Activated CD4-positive, alpha-beta T cell treated with anti-CD3 and anti-CD28 coated beads for 36 hours (primary cell): ENCODE measurements at places on chromosomes 16 and 17. TPM values are rescaled to one million over a fixed set of nuclear protein-coding genes. Genes with fewer than 3 reads are reported as not detected.

DNA sequence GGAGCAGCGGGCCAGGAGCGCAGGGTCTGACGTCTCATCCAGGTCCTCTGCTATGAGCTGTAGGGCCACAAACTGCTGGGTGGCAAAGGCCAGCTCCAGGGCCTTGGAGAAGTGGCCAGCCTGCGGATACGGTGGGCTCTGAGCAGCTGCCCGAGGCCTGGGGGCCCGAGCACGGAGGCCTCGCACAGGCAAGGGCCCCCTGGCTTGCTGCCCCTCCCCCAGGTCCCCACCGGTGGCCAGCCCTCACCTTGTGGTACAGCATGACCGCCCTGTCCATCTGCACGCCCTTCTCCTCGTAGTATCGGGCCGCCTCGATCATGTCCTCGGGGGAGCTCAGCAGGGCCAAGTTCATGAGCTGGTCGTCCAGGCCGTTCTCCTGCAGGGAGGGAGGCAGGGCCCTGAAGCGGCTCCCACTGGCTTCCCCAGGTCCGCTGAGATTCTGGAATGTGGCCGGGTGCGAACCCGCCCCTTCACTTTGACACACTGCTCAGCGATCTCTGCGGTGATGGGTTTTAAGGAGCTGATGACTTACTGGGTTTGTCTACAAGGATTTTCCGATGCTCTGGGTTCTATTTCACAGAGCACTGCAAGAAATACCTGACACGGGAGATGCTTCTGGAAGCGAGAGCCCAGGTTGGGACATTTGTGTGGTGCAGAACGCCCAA, 9.8 kb upstream of the TMEM204 start:
- no peak overlapping the region for H3K4me3 ChIP-seq
- no peak overlapping the region for H3K27ac ChIP-seq
- H3K36me3 ChIP-seq, result no peaks in the 10 kb centered on the region

DNA sequence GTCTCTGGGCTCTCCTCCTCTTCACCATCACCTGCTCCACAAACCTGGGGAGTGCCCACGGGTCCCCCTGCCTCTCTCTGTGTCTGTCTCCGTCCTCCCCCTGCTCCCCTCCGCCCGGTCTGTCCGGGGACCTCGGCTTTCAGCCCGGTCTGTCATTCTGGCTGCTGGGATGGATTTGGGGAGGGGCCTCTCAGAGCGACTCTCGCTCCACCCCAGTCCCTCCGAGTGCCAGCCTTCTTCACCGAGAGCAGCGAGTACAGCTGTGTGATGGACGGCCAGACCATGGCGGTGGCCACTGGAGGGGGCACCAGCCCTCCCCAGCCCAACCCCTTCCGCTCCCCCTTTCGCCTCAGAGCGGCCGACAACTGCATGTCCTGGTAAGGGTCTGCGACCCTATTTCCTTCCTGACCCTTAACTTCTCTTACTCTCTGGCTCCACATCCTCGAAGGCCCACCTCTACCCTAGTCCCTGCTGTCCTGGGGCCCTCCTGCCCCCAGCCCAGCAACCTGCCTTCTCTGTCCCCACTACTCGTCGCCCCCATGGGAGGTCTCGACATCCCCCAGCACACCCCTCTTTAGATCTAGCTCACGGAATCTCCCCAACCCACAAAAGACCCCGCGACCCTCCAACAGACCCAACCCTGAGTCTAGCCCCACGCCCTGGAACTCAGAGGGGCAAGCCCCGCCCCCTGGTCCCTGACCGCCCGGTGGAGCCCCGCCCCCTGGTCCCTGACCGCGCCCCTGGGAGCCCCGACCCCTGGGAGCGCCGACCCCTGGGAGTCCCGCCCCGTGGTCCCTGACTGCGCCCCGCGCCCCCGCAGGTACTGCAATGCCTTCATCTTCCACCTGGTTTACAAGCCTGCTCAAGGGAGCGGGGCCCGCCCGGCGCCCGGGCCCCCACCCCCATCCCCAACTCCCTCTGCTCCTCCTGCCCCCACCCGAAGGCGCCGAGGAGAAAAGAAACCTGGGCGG, 5.6 kb upstream of the CXCL16 start:
- peaks cover 24% of the 10 kb centered on the region for H3K4me1 ChIP-seq
- H3K27ac ChIP-seq, result no peak overlapping the region
- no peaks in the 10 kb centered on the region for H3K36me3 ChIP-seq
- no peak for DNase-seq

GRCh38 chr17:82957961-82958561, 118.2 kb upstream of the ZNF750 start:
- H3K27me3 ChIP-seq, result no peaks in the 10 kb centered on the region
- H3K36me3 ChIP-seq, result peaks cover 44% of the 10 kb centered on the region
- no peak overlapping the region for H3K27ac ChIP-seq
- H3K4me1 ChIP-seq, result peaks cover under 1% of the 10 kb centered on the region
- H3K4me3 ChIP-seq, result no peak overlapping the region

DNA sequence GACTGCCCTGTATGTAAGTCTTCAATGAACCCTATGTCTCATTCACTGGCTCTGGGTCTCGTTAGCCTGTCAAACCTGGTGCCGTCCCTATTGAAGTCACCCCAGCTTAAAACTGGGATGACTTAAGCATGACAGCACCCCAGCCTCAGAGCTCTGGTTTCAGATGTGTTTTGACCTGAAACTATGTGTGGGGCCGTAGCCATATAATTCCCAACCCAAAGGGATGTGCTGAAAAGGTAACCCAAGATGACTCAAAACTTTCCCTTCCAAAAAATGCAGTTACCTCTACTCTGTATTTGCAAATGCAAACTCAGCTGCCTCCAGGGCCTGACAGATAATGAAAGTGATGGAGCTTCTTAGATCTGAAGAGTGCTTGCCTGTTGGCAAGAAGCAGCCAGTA, 478.3 kb upstream of the ERCC4 start:
- no peak overlapping the region for H3K27ac ChIP-seq
- peak; percentile 19 for DNase-seq
- H3K27me3 ChIP-seq, result peaks cover 2% of the 10 kb centered on the region
- no peaks in the 10 kb centered on the region for H3K36me3 ChIP-seq
- H3K4me1 ChIP-seq, result peaks cover 8% of the 10 kb centered on the region

DNA sequence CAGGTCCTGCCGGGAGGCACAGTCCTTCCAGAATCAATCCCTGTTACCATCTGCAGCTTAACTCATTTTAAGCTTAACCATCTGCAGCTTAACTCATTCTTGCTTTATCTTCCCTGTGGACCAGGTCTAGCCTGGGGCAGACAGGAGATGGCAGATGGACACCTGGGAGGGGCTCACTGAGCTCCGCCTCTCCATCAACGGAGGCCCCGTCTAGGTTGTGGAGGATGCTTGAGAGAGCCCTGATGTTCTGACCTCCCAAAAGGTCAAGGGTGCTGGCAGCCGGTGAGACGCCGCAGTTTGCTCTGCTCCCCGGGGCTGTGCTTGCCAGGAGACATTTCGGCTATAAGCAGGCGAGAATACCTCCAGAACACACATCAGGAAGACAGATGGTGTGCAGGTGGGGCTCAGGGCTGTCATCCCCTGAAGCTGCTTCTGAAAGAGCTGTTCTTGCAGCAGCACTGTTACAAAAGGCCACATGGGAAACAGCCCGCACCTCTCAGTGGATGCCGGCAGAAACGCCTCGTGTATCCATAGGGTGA, 41.3 kb downstream of the BAIAP2 start:
- H3K4me3 ChIP-seq, result no peak overlapping the region
- H3K27me3 ChIP-seq, result no peaks in the 10 kb centered on the region
- H3K27ac ChIP-seq, result no peak overlapping the region
- H3K36me3 ChIP-seq, result no peaks in the 10 kb centered on the region
- no peaks in the 10 kb centered on the region for H3K4me1 ChIP-seq
- no peak for DNase-seq

DNA sequence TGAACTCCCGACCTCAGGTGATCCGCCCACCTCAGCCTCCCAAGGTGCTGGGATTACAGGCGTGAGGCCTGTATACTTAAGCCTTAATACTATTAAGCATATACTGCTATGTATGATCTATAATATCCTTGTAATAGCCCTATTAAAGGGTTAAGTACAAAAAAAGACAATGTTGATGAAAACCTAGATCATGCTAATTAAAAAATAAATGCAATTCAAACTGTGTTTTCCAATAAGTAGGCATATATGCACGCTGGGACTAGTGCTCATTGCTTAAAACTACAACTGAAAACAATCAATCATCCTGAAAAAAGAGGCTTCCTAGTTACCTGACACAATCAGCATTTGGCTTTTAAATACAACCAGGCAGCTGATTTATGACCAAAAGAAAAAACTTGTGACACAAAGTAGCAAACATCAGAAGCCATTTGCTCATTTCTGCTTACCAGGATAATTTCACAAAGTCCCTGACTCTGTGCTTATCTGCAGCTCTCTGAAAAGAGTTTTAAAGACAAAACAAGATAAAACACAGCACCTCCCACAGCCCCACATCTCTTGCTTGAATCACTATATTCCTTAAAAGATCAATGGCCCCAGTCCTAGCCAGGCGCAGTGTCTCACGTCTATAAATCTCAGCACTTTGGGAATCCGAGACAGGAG, 11.1 kb downstream of the ZNF385C start:
- H3K36me3 ChIP-seq, result no peaks in the 10 kb centered on the region
- no peaks in the 10 kb centered on the region for H3K4me1 ChIP-seq
- no peak overlapping the region for H3K4me3 ChIP-seq
- no peak overlapping the region for H3K27ac ChIP-seq
- DNase-seq, result no peak

- H3K36me3 ChIP-seq, result no peaks in the 10 kb centered on the region
- H3K4me1 ChIP-seq, result peaks cover 26% of the 10 kb centered on the region
- peaks cover 20% of the 10 kb centered on the region for H3K27me3 ChIP-seq
- H3K4me3 ChIP-seq, result no peak overlapping the region
Observed at GRCh38 chr17:48027322-48027981, 10.1 kb downstream of the COPZ2 start.

DNA sequence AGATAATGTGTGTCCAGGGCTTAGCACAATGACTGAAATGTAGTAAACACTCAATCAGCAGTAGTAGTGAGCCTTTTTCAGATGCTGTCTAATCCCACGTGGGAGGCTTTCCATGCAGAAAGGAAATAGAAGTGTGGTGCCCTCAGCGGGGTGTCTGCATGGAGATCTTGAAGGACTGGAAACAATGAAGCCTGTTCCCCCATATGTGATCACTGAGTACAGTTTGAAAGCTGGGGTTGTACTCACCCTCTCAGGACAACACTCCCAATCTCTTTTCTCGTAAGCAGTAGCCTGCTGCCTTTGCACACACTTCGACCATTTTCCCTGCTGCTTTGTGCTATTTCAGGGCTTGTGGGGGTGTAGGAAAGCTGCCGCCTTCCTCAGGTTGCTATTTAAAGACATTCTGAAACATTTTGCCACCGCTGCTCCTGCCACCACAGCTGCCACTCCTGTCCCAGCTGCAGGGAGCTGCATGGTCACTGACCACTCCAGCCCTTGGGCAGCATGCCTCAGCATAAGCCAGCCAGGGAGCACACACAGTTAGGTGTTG, 40.6 kb upstream of the HAS3 start:
- no peak for DNase-seq
- H3K27ac ChIP-seq, result no peak overlapping the region
- peaks cover 7% of the 10 kb centered on the region for H3K36me3 ChIP-seq
- no peak overlapping the region for H3K4me3 ChIP-seq

DNA sequence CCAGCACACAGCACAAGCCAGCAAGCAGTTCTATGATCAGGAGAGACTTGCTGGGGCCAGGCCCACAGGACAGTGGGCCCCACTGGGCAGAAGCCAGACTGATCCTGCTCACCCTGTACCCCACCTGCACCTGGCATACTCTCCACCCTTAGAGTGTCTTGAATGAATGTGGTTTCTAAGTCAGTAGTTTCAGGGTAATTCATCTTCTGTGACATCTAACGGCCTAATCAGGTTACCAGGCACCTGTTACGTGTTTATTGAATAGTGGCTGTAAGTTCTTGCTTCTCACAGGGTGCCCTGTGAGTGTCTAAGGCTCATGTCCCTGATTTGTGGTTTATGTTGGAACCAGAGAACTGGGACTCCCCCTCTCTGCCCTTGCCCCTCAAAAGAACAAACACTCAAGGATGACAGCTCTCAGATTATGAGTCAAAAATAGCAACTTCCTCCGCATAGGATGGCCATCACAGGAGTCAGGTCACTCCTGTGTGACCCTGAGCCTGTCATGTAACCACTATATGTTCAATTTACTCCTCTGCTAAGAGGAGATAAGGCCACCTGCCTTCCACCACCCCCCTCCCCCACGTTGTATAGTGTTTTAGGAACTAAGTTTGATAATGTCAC, 7.0 kb upstream of the OR2C1 start:
- no peak overlapping the region for H3K4me3 ChIP-seq
- H3K27me3 ChIP-seq, result no peaks in the 10 kb centered on the region
- H3K36me3 ChIP-seq, result no peaks in the 10 kb centered on the region
- peaks cover 2% of the 10 kb centered on the region for H3K4me1 ChIP-seq

- no peaks in the 10 kb centered on the region for H3K4me1 ChIP-seq
- H3K4me3 ChIP-seq, result no peak overlapping the region
- DNase-seq, result no peak
- no peak overlapping the region for H3K27ac ChIP-seq
- H3K36me3 ChIP-seq, result no peaks in the 10 kb centered on the region
Observed at GRCh38 chr16:73864868-73865267, 431.7 kb upstream of the PSMD7 start.

DNA sequence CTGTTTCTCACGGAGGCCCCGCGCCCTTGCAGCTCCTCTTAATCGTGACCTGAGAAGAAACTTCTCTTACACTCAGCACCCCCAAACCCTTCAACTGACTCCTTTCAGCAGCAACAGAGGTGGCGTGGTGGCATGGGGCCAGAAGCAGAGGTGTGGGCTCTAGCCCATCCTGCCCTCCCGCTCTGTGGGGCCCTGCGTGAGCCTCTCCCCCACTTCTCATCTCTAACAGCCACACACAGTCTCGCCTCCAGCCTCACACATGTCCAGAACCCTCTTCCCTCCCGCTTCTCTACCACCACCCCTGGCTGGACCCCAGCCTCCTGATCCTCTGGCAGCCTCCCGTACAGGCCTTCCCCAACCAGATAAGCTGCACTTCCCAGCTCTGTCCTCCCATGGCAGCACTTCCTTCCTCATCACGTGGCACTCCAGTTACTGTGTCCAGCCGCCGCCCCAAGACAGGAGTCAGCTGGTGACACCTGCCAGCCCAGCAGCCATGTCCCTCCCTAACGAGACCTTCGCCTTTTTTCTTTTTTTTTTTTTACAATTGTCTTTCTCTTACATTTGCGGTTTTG, 30.5 kb downstream of the NSMCE1 start:
- peaks cover 89% of the 10 kb centered on the region for H3K4me1 ChIP-seq
- no peaks in the 10 kb centered on the region for H3K27me3 ChIP-seq
- H3K4me3 ChIP-seq, result peak overlapping the region; percentile 67
- peaks cover 54% of the 10 kb centered on the region for H3K36me3 ChIP-seq

DNA sequence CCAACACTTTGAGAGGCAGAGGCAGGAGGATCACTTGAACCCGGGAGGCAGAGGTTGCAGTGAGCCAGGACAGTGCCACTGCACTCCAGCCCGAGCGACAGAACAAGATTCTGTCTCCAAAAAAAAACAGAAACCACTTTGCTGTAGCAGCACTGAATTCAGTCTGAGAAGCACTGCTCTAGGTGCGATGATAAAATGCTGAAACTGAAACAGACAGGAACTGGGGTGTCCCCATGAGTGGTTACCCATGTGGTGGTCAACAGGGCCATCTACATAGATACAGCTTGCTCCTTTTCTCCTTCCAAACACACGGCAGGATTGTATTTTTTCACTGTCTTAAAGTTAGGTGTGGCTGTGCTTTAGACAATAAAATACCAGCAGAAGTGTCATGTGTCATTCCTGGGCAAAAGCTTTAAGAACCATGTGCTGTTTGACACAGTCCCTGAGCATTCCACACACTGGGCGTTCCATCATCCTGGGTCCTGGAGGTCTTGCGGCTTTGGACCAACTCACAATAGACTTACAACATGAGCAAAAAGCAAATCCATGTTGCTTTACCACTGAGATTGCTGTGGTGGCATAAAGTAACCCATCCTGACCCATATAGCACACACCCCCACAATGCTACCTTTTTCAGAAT, 11.5 kb downstream of the GAS7 start:
- DNase-seq, result no peak
- H3K4me3 ChIP-seq, result no peak overlapping the region
- H3K4me1 ChIP-seq, result no peaks in the 10 kb centered on the region
- H3K27me3 ChIP-seq, result no peaks in the 10 kb centered on the region

Gene PRSS33
- not detected for total RNA-seq

Gene KRTAP17-1
- total RNA-seq, result not detected

Gene DCUN1D3
- 5.1 TPM for total RNA-seq

Gene MPV17L
- total RNA-seq, result not detected
